Effector memory CD4-positive, alpha-beta T cell (primary cell): ENCODE measurements at places on chromosomes 5 and 9.

DNA sequence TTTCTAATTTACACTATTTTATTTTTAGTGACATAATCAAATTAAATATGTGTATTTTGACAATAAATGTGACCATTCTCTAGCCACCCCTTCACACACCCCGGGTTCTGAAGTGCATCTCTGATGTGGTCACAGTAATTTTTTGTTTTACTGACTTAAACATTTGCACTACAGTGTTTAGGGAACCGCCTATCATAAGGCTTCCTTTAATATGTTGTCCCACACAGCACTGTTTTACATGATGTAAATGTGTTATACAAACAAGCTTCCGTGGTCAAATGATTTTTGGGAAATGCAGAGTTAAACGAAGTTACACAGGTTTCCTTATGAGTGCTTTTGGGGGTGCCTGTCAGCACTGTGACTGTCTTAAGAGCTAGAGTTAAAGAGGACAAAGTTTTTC lies 86.5 kb downstream of the KDM4C start:
- DNase-seq, result no peak

DNA sequence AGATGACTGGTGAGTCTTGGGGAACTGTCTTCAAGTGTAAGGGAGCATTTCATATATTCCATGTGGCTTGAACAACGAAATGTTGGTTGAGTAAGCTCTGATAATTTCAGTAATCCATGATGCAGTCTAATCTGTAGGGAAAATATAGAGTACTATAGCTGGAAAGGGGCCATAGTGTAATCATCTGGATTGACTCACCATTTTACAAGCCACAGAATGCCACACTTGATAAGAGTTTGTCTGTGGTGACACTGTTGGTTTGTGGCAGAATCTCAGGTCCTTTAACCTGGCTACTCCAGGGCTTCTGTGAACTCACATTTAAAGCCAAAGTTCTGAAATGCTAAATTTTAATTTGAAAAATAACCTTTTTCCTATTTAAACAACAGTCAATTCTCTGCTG lies 16.3 kb upstream of the MAML1 start:
- no peak for DNase-seq

- DNase-seq, result no peak
Measured at GRCh38 chr5:174692982-174693422, 31.4 kb upstream of the MSX2 start.

GRCh38 chr5:42858031-42858643 lies 46.4 kb upstream of the SELENOP start:
- no peak for DNase-seq

DNA sequence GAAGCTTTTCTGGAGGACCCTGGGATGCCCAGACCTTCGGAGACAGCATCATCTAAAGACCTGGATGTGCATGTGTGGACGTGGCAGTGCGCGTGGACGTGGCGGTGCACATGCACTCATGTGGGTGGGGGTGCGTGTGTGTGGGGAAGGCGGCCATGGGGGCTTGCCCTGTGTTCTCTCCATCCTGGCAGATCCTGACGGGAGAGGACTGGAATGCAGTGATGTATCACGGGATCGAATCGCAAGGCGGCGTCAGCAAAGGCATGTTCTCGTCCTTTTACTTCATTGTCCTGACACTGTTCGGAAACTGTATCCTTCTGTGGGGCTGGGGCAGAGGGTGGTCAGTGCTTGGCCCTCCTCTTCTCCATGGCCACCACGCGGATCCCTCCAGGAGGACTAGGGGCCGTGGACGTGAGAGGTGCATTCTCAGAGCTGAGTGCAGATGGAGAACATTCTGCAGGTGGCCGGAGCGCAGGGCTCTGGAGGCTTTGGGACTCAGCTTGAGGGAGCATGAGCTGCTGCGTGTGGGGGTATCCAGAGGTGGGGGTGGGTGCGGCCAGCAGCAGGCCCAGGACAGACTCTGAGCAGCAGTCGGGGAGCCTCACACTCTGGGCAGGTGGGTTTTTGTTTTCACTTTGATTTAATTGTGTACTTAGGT lies 129.1 kb downstream of the CACNA1B start:
- DNase-seq, result no peak

DNA sequence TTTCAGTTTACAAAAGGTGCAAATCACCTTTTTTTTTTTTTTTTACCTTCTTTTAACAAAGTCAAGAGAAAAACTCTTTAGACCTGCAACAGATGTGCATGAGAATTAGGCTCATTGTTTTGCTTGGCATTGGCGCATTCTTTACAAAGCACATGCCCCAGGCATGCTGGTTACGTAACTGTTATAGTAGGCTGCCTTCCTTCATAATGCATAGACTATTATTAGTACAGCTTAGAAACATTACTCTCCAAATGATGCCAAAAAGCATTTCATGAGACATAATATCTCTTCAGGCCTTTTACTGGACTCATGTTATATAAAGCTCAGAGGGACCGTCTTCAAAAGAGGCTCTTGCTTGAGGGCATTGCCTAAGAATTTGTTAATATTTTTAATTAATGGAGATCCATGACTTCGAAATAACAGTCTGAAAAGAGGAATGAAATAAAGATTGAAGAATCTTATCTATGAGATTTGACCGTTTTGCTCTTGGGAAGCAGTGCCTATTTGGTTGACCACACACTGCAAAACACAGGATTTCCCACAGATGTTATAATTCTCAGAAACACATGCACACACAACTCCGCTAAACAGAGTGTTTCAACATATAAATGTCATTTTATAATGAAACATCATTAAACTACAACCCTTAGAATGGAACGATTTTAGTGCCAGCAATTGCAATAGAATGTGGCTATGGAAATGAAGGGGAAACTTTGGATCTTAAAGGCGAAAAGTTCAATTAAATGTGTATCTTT lies 478.7 kb downstream of the PRR16 start:
- no peak for DNase-seq

DNA sequence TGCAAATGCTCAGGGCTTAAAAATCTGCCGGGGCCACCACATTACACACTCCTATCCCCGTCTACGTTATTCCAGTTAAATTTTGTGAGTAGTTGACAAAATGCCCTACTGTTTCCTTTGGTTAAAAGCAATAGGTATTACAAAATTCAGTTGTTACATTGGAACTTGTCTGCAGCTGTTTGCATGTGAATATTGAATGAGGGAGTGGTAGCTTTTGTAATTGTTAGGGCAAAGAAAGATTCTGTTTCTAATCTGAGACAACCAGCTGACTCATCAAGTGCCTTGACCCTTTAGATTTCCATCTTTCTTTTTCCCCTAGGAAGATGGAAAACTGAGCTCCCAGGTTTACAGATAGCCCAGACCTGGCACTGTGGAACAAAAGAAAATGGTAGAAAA lies 30.2 kb downstream of the MAML1 start:
- DNase-seq, result no peak

DNA sequence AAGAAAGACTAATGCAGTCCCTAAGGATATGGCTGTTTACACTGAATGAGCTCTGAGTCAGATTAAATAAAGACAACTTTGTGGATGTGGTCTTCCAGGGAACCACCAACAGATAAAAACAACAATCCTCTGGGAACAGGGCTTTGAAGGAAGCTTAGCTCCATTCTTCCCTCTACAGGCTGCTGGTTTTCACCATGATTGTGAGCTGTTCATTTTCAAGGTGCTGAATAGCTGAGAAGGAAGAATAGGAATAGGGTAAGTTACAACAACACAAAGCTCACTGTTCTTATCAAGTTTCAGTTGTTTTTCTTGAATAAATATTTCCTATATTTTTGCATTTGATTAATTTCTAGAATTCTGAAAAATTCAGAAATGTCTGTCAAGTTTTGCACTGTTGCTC lies 25.9 kb upstream of the PTAR1 start:
- no peak for DNase-seq

- no peak for DNase-seq
Measured at GRCh38 chr9:99607842-99608448, 213.7 kb upstream of the NR4A3 start.

DNA sequence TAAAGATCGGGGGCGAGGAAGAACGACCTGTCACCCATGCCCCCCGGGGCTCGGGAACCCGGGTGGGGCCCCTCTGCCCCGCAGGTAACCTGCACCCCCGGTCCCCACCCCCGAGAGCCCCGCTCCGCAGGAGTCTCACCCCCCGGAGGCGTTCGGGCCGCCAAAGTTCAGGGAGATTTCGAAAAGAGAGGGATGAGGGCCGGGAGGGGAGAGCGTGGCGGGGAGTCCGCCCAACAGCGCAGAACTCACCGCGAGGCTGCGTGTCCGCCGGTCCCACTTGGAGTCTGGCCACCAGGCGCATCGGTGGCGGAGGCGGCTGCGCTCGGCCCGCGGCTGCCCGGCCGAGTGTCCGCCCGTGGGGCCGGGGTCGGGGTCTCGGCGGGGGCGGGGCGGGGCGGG lies at the start of gene PHF19:
TSS of gene PHF19 (minus strand) at position 347 of the 399 bp plus-strand sequence. CDS start 2,447 bp downstream, outside the sequence.
- no peak for DNase-seq

- DNase-seq, result no peak
Measured at GRCh38 chr5:127766676-127767335, 63.6 kb downstream of the CCDC192 start.

GRCh38 chr5:87008751-87009560 lies 258.7 kb upstream of the RASA1 start:
- no peak for DNase-seq
